ENCODE measurements at places on chromosomes 4 and X.

- DNase-seq: peak; percentile 92
Observed at GRCh38 chrX:100636321-100636991, at the start of gene TSPAN6. TSS of gene TSPAN6 (minus strand) at chrX:100636806. CDS start at chrX:100636694, 112 bp downstream.

- DNase-seq: no peak
Observed at GRCh38 chr4:111955001-111955400, 190.3 kb upstream of the FAM241A start.

DNA sequence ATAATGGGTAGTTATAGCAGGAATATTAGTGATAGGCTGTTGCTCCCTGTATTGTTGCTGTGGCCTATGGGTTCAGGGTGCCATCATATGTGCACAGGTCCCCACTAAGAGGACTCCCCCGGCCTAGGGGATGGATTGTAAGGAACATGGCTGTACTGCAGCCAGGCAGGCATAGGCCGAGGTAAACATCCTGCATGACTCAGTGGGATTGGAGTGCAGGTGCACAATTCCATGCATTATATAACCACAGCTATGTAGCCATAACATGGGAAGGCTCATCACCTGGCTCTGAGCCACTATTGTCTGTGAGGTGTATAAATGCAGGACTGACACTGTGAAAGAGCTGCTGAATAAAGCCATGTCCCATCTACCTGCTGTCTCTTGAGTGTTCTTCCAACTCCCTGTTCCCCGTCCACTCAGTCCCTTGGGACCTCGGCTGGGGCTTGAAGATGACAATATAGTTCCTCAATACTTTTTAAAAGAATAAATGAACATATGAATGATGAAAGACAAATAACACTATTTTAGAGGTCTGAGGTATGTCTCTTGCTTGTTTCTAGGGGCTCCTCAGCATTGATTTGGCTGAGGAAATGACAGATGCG, 425.2 kb downstream of the IDS start:
- DNase-seq: no peak

DNA sequence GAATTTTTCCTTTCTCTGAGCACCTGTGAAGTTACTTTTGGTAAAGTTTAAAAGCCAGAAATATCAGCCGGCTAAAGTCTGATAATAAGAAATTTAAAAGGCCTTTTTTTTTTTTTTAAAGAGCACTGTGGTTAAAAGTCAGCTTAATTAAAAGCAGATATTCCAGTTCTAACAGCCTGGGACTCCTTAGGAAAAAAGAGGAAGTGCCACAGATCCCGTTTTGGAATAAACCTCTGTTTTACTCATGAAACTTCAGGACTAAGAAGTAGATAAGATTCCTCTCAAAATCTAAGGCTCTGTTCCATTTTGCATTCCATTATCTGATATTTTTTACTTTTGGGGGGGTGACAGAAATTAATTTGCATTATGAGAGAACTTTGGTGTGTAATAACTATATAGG, 37.8 kb downstream of the ABCB7 start:
- no peak for DNase-seq

GRCh38 chr4:140240237-140240636, 86.3 kb upstream of the MAML3 start:
- DNase-seq: no peak

DNA sequence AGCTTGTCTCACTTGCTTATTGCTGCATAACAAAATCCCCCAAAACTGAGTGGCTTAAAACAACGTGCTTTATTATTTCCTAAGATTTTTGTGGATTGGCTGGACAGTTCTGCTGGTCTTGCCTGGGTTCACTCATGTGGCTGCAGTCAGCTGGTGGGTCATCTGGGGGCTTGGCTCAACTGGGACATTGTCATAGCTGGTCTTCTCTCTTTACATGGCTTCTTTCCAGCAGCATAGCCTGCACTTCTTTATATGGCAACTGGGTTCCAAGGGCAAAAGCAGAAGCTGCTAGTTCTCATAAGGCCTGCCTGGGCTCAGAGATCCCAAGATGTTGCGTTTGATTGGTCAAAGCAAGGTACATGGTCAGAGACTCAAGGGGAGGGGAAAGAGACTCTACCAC, 33.7 kb upstream of the STAG2 start:
- DNase-seq: no peak

- DNase-seq: peak; percentile 67
Observed at GRCh38 chrX:130060122-130061069, 49.9 kb downstream of the ELF4 start.

Measured in cardiac muscle cell (in vitro differentiated cells and primary cell).